ENCODE measurements at places on chromosomes 1 and 21.

GRCh38 chr1:12179111-12179519 lies 12.3 kb downstream of the TNFRSF1B start:
- DNase-seq: peak; percentile 57

DNA sequence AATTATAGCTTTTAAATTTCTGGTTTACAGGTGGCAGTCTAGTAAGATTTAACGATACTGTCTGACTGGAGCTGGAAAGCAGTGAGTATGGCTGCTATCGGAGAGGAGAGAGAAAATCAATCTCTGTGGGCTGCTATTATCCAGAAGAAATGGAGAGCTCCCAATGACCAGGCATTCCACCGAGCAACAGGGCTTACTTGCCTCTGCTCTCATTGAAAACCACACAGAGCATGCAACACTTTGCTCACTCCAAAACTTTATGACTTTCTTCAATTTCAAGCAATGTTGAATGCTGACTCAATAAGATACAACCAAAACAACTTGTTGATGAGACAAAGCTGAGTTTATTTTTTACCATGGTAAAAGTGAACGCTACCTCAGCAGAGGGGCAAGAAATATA lies 337.0 kb upstream of the NCAM2 start:
- DNase-seq: no peak

- no peak for DNase-seq
Measured at GRCh38 chr21:34630536-34631143, 15.7 kb upstream of the RCAN1 start.

GRCh38 chr1:118995312-118996016 lies 7.3 kb upstream of the TBX15 start:
- no peak for DNase-seq

DNA sequence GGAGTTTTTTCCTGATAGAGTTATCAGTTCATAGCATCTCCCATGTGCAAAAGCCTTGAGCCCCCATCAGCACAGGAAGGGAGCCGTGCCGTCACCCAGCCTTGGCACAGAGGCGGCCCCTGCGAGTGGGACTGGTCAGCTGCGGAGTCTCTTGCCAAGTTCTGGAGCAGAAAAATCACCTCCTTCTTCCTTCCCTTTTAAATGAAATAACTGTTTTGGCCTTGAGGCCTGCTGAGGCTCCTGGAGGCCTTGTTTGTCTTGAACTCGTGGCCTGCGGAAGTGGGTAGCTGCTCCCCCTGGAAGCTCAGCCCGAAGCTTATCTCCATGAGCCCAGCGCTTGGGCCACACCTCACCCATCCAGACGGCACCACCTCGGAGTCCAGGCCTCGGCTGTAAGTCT lies 145.7 kb upstream of the TMEM51 start:
- no peak for DNase-seq

- DNase-seq: no peak
Measured at GRCh38 chr1:109492779-109493178, 1.1 kb upstream of the CYB561D1 start.

DNA sequence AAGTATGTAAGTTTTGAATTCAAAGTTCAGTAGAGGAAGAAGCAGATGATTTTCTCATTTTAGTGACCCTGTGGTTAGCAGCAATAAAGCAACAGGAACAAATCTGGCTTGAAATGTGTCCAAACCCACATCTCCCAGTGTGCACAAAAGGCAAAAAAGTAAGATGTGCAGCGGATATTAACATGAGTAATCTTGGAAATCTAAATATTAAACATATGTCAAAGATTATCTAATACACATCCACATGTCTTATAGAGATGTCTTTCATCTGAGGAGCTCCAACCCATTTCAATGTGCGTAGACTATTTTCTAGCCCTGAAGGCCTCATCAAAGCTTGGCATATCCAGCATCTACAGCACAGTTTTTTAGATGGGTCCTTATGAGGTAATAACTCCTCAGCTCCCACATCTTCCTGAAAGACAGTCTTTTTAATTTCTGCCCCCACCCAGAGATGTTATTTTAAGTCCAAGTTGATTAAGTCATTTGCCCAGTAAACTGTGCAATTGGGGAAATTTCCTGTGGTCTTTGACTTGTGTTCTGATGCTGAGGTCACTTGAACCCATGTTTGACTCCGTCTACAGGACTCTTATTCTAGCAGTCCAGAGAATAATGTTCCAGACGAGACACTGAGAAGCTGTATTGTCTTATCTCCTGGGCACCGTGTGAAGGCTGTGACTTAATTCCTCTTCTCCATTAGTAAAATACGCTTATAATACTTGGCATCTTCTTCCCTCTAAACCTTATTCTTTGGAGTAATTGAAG lies 73.7 kb downstream of the LMO4 start:
- no peak for DNase-seq

- no peak for DNase-seq
Measured at GRCh38 chr1:93967306-93967705, 58.1 kb upstream of the GCLM start.

- no peak for DNase-seq
Measured at GRCh38 chr1:172172352-172172831, 248.1 kb upstream of the C1orf105 start.

GRCh38 chr1:60835649-60836048 lies 246.7 kb upstream of the NFIA start:
- DNase-seq: no peak

- DNase-seq: no peak
Measured at GRCh38 chr21:44564886-44565598, 6.4 kb upstream of the KRTAP10-3 start.

GRCh38 chr1:178294654-178295053 lies 200.8 kb downstream of the RASAL2 start:
- no peak for DNase-seq

DNA sequence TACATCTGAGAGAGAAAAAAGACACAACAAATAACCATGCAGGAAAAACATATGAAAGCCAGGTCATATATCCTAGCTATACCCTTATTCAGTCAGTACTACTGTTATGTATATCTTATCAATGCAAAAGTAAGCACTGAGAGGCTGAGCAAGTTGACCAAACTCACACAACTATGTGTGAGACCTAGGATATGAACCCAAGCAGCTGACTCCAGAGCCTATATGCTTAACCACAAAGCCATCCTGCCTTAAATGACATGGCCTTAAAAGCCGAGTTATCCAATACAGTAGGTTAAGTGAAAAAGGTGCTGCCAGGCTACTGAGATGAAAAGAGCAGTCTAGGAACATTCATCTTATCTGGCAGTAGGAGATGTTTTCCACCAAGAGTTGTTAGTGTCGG lies 151.6 kb downstream of the RERE start:
- DNase-seq: no peak

DNA sequence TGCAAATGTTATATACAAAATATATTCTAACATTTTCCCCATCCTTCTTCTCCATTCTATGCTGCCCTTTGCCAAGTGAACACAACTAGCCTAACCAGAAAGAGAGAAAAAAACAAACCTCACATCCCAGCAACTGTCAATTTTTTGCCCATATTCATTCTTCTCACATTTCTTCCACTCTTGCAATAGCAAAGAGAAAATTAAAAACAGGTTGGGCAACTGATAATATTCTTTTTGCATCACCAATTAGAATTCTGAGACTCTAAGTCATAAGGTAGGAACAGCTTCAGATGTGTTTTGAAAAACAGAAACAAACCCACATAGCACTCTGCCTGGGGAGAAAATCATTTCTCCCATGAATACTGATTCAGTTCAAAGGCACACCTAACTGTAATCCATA lies 25.2 kb upstream of the EXO1 start:
- DNase-seq: no peak

DNA sequence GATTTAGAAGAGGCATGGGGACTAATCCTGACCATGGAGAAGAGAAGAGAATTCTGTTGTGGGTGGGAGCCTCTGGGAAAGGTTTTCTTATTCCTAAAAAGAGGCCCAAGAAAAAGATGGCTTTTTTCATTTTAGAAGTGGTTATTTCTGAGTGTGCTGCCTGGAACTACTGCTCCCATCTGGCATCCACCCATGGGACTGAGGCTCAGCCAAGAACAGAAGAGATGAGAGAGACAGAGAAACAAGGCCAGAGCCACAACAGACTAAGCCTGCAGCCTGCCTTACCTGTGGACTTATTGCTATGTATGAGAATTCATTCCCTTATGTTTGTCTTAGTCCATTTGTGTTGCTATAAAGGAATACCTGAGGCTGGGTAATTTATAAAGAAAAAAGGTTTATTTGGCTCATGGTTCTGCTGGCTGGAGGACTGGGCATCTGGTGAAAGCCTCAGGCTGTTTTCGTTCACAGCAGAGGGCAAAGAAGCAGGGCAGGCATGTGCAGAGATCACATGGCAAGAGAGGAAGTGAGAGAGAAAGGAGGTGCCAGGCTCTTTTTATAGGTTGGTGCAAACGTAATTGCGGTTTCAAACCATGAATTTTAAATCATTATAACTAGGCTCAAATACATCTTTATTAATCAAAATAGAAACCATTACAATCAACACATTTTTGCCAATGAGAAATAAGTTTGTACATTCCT lies 57.5 kb upstream of the PRDM2 start:
- no peak for DNase-seq

- DNase-seq: no peak
Measured at GRCh38 chr1:227257964-227258363, 60.3 kb downstream of the CDC42BPA start.

DNA sequence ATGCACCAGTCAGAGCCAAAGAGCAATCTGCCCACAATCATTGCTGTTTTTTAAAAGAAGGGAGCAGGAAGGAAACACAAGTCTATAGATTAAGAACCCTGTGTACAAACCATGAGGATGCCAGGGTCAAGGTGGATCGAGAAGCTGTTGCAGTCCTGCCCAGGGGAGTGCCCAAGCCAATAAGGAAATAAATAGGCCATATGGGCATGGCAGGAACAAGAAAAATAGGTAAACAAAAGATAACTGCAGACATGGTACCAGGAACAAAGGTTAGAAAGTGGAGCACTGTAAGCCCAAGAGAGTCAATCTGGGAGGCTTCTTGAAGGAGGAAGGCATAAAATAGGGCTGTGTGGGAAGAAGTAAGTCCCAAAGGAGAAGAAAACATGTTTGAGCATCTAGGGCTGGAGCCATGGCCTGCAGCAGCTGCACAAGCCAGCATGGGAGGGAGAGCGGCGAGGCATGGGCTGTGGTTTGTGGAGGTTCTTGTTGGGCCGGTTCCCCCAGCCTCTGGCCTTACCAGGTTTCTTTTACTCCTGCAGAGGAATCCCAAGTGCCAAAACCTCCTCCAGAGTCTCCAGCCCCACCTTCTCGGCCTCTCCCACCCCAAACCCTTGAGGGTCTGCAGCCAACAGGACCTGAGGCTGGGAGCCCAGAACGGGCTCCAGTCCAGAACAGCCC lies 13.6 kb downstream of the INAVA start:
- no peak for DNase-seq

GRCh38 chr1:32554288-32554687 lies 15.1 kb downstream of the ZBTB8A start:
- DNase-seq: no peak

DNA sequence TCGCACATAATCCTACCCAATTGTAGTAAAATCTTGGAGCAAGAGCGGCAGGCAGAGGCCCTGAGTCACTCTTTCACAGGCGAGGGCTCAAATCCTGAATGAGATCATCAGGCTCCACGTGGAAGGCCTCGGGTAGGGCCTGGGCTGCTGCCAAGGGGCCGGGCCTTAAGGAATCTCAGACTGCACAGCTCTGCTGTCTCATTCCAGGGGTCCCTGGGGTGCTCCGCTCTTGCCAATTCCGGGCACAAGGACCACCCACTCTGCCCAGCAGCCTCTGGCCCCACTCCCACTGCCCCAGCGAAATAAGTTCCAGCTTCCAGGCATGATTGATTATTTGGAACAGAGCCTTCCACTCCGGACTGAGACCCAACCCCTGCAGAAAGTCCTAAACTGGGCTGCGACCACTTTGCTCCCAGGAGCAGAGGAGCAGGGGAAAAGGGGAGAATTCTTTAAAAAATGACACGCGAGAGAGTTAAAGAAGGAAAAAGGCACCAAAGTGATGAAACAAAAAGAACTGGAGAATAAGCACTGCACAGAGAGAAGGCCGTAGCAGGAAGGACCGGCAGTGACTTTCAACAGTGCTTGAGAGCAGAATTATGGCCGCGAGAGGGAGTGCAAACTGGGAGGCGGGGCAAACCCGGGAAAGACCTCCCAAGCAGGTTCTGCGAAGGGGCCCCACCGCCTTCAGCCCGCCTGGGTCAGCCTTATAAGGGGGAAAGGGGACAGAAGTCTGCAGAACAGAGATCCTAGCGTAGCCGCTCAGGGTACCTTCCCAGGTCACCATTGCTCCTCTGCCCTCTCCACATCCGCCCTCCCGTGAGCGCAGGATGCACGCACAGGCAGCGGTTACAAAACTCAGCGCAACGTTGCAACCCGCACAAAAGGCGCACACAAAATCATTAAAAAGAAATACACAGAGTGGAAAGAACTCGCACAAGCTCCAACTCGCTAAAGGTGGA lies 2.0 kb downstream of the ADAMTS1 start:
- DNase-seq: no peak

DNA sequence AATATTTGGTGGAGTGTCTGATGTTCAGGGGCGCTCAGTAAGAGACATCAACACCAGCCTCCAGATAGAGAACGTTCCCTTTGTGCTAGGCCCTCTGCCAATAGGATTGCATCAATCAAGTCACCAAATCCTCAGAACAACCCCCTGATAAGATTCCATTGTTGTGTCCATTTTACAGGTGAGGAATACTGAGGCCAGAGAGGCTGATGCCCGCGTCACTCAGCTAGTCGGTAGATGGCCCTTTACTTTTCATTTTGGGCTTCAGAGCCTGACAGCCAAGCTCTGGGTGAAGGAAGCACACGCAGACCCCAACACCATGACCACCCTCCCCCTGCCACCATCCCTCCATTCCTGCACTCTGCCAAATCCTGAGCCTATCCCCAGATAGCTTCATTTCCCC lies 406.2 kb downstream of the PTPRU start:
- DNase-seq: no peak

DNA sequence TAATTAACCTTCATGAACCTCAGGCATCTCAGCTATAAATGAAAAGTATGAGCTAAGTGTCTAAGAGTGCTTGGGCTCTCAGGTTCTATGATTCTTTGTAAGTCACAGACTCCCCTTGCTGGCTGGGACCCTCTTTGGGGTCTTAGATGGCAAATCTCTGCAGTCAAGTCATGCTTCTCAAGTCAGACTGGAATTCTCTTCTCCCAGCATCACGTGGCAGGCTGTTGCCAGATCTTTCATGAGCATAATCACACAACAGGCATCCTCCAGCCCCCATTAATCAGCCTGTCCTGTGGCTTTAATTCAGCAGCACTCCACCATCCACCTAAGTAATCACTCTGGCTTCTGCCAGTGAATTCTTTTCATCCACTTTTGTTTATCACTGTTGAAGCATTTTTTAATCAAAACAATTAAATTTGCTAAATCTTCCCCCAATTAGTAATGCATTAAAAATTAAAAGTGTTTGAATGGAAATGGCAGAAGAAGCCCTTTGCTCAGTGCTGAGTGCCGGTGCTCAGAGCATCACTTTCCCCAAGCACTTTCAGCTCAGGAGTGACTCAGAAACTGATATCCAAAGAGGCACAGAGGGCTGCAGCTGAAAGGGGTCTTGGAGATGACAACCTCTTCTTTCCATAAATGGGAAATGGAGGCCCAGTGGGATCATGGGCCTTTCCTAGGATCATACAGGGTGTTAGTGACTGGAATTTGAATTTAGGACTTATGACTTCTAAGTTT lies 50.2 kb downstream of the C8A start:
- DNase-seq: no peak

GRCh38 chr1:222009105-222009730 lies 267.3 kb upstream of the DUSP10 start:
- no peak for DNase-seq

All from stimulated activated CD8-positive, alpha-beta memory T cell treated with anti-CD3 and anti-CD28 coated beads, Interleukin-7, amount 100 ng/mL, for 24 hours (primary cell).